ENCODE measurements at places on chromosomes 4 and X. TPM values are rescaled to one million over a fixed set of nuclear protein-coding genes. Genes with fewer than 3 reads are reported as not detected.

TMPRSS11F gene
- not detected for total RNA-seq

GRCh38 chr4:4829837-4830236, 29.6 kb upstream of the MSX1 start:
- no peak overlapping the region for H3K27ac ChIP-seq
- H3K4me1 ChIP-seq = no peaks in the 10 kb centered on the region
- H3K4me3 ChIP-seq = no peak overlapping the region
- no peak for DNase-seq
- no peaks in the 10 kb centered on the region for H3K27me3 ChIP-seq

GRCh38 chrX:85765651-85766050, 281.7 kb downstream of the CHM start:
- H3K4me3 ChIP-seq = no peak overlapping the region
- no peak for DNase-seq
- H3K27me3 ChIP-seq = no peaks in the 10 kb centered on the region
- no peaks in the 10 kb centered on the region for H3K4me1 ChIP-seq
- no peaks in the 10 kb centered on the region for H3K36me3 ChIP-seq
- no peak overlapping the region for H3K27ac ChIP-seq

- H3K27ac ChIP-seq = no peak overlapping the region
- no peaks in the 10 kb centered on the region for H3K27me3 ChIP-seq
- H3K4me1 ChIP-seq = no peaks in the 10 kb centered on the region
Measured at GRCh38 chr4:145320294-145320693, 139.9 kb upstream of the OTUD4 start.

DNA sequence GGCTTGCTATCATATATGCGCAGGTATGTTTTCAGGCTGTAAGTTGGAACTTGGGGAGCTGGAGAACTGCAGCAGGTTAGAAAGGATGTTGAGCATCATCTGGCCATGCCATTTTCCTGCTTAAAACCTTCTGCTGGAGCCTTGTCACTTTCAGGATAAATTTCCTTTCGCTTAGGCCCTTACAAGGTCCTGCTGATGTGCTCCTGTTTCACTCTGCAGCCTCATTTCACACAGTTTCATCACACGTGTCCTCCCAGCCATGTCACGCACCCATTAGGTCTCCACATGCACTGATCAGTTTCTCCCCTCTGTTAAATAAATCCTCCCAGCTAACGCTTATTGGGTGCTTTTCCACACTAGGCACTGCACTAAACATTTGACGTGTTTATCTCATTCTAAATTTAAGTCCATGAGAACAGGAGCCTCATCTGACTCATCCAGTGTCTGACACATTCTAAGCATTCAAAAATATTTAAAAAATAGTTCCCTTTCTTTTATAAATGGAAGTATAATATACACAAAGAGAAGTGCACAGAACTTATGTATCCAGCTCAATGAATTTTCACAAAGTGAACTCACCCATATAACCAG, 14.5 kb downstream of the SOD3 start:
- no peak overlapping the region for H3K4me3 ChIP-seq
- no peaks in the 10 kb centered on the region for H3K36me3 ChIP-seq

Data from colonic mucosa (tissue), 4 donors.